Natural killer cell treated with Interleukin-12 subunit alpha and Interleukin-12 subunit beta and Interleukin-15 and Interleukin-18, amount 100 ng/mL, for 72 hours (primary cell): ENCODE measurements at places on chromosomes 4 and X. TPM values are rescaled to one million over a fixed set of nuclear protein-coding genes. Genes with fewer than 3 reads are reported as not detected.

Gene SRPX2
- total RNA-seq = not detected

GRCh38 chr4:76125816-76126215, 22.4 kb downstream of the NUP54 start:
- H3K27me3 ChIP-seq = no peaks in the 10 kb centered on the region
- no peak overlapping the region for H3K4me3 ChIP-seq
- peaks cover 33% of the 10 kb centered on the region for H3K36me3 ChIP-seq
- H3K27ac ChIP-seq = no peak overlapping the region
- no peak for DNase-seq
- H3K4me1 ChIP-seq = peaks cover 3% of the 10 kb centered on the region

GRCh38 chr4:54659749-54660535, 2.2 kb downstream of the KIT start:
- H3K27ac ChIP-seq = no peak overlapping the region
- no peak for DNase-seq
- no peaks in the 10 kb centered on the region for H3K36me3 ChIP-seq
- peaks cover 13% of the 10 kb centered on the region for H3K4me1 ChIP-seq

- no peaks in the 10 kb centered on the region for H3K4me1 ChIP-seq
- DNase-seq = no peak
- no peak overlapping the region for H3K4me3 ChIP-seq
- no peaks in the 10 kb centered on the region for H3K36me3 ChIP-seq
These were observed 96.4 kb upstream of the TTC29 start for GRCh38 chr4:147042046-147042445.

- no peaks in the 10 kb centered on the region for H3K36me3 ChIP-seq
- no peaks in the 10 kb centered on the region for H3K4me1 ChIP-seq
- H3K4me3 ChIP-seq = no peak overlapping the region
- DNase-seq = no peak
These were observed 116.7 kb downstream of the TMA16 start for GRCh38 chr4:163611182-163611581.

- no peak overlapping the region for H3K27ac ChIP-seq
- no peaks in the 10 kb centered on the region for H3K4me1 ChIP-seq
- no peak overlapping the region for H3K4me3 ChIP-seq
- DNase-seq = no peak
- peaks cover 3% of the 10 kb centered on the region for H3K27me3 ChIP-seq
- H3K36me3 ChIP-seq = no peaks in the 10 kb centered on the region
These were observed 56.7 kb downstream of the FAM114A1 start for GRCh38 chr4:38924353-38924752.

GRCh38 chrX:43267652-43268051, 388.4 kb upstream of the MAOA start:
- no peak overlapping the region for H3K4me3 ChIP-seq
- no peak for DNase-seq
- H3K27me3 ChIP-seq = no peaks in the 10 kb centered on the region
- no peak overlapping the region for H3K27ac ChIP-seq
- no peaks in the 10 kb centered on the region for H3K4me1 ChIP-seq
- H3K36me3 ChIP-seq = peaks cover 5% of the 10 kb centered on the region

- no peak overlapping the region for H3K27ac ChIP-seq
- peaks cover 8% of the 10 kb centered on the region for H3K4me1 ChIP-seq
- H3K27me3 ChIP-seq = no peaks in the 10 kb centered on the region
These were observed 28.6 kb upstream of the KIAA0232 start for GRCh38 chr4:6753891-6754290.

DNA sequence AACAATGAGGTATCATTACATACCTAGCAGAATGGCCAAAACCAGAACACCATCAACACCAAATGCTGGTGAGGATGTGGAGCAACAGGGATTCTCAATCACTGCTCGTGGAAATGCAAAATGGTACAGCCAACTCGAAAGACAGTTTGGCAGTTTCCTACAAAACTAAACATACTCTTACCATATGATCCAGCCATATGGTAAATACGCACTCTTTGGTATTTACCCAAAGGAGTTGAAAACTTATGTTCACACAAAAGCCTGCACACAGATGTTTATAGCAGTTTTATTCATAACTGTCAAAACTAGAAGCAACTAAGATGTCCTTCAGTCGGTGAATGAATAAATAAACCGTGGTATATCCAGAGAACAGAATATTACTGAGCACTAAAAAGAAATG, 7.8 kb downstream of the CASP3 start:
- H3K4me3 ChIP-seq = peak overlapping the region; percentile 56
- H3K36me3 ChIP-seq = peaks cover 25% of the 10 kb centered on the region
- peaks cover 56% of the 10 kb centered on the region for H3K4me1 ChIP-seq

Gene MAGEA4
- total RNA-seq = not detected

Gene WNK3
- 0.26 TPM for total RNA-seq

GRCh38 chrX:2874222-2875135, 45.7 kb downstream of the GYG2 start:
- peaks cover 15% of the 10 kb centered on the region for H3K27me3 ChIP-seq
- no peak overlapping the region for H3K27ac ChIP-seq
- no peak for DNase-seq
- no peaks in the 10 kb centered on the region for H3K4me1 ChIP-seq

Gene EREG
- not detected for total RNA-seq

Gene RAB33A
- total RNA-seq = 44.2 TPM

Gene TEX13D
- total RNA-seq = 1.6 TPM

DNA sequence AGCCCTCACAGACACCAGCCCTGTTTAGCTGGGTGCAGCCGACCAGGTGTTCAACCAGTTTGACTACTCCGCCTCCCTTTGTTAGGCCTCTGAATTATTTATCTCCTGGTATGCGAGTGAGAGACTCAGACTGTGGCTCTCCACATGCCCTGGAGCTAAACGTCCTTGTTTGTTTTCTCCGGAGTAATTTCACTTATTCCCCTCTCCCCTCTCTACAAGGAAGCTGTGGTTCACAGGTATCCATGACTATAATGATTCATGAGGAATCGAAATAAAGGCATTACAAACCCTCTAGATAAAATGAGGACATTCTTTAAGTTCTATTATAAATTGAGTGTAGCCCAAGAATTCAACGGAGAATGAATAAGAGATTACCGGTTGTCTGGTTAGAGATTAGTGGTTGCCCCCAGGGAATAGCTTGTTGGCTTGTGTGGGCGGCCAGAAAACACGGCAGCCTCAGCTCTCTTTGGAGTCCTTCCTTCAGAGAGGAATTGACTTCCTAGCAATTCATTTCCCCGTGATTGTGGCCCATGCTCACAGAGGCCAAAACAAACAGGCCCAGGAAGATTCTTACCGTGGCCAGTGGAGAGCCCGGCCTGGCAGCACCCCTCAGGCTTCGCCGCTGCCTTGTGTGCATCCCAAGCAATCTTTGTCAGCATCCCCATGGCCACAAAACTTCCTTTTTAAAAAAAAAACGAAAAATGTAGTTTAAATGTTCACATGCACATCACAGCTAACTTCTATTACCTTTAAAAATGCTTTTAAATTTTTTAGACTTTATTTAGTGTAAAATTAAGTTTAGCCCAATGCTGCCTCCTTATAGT, 60.2 kb upstream of the CBR4 start:
- H3K36me3 ChIP-seq = no peaks in the 10 kb centered on the region
- no peak overlapping the region for H3K4me3 ChIP-seq
- no peaks in the 10 kb centered on the region for H3K27me3 ChIP-seq
- peaks cover 7% of the 10 kb centered on the region for H3K4me1 ChIP-seq
- DNase-seq = no peak

GRCh38 chr4:20418861-20419451, 167.3 kb downstream of the SLIT2 start:
- H3K4me1 ChIP-seq = peaks cover 4% of the 10 kb centered on the region
- H3K36me3 ChIP-seq = no peaks in the 10 kb centered on the region
- H3K4me3 ChIP-seq = peak overlapping the region; percentile 34

GRCh38 chrX:132472397-132472796, 16.4 kb downstream of the MBNL3 start:
- H3K4me1 ChIP-seq = peaks cover 12% of the 10 kb centered on the region
- H3K27me3 ChIP-seq = peaks cover 11% of the 10 kb centered on the region
- H3K36me3 ChIP-seq = no peaks in the 10 kb centered on the region
- H3K27ac ChIP-seq = no peak overlapping the region

DNA sequence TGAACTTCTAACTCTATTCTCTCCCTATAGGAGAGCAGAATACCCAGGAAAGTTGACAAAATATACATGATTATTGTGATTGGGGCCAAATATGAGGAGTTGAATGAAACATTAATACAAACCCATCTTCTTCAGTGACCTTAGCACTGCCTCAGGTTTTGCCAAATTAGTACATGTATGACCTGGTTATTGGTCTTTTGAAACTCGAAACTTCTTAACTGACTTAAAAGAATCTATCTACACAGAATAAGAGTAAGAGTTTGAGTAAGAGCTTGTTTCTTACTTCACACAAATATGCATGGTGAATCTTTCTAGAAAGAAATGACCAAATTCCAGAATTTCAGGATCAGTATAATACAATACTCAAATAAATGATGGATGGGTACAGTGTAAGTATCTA, 213.0 kb upstream of the GK2 start:
- DNase-seq = no peak
- no peaks in the 10 kb centered on the region for H3K27me3 ChIP-seq
- no peaks in the 10 kb centered on the region for H3K36me3 ChIP-seq

Gene USP17L29
- not detected for total RNA-seq

GRCh38 chr4:98232202-98232601, 29.0 kb upstream of the RAP1GDS1 start:
- H3K4me3 ChIP-seq = no peak overlapping the region
- H3K4me1 ChIP-seq = peaks cover 4% of the 10 kb centered on the region
- H3K27ac ChIP-seq = no peak overlapping the region
- no peaks in the 10 kb centered on the region for H3K27me3 ChIP-seq
- no peaks in the 10 kb centered on the region for H3K36me3 ChIP-seq
- no peak for DNase-seq

- H3K4me1 ChIP-seq = peaks cover 3% of the 10 kb centered on the region
- H3K27me3 ChIP-seq = no peaks in the 10 kb centered on the region
- H3K36me3 ChIP-seq = no peaks in the 10 kb centered on the region
- no peak for DNase-seq
These were observed 230.8 kb downstream of the CPE start for GRCh38 chr4:165609653-165610052.

DNA sequence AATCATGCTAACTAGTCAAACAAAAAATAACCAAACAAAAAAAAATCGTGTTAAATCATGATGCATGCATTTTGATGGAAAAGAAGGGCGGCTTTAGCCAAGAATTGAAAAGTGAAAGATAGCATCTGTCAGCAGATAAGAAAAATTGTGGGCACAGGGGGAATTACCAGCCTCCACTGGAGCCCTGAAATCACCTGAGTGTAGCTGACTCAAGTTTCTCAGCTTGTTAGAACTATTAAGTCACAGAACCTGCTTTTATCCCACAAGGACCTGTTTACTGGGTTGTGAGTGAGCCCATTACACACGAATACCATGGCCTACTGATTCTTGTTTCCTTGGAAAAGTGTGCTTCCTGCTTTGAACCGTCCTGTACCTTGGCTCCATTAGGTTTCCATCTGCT, 85.2 kb downstream of the COX18 start:
- no peak for DNase-seq
- no peak overlapping the region for H3K27ac ChIP-seq
- peaks cover 3% of the 10 kb centered on the region for H3K27me3 ChIP-seq
- H3K36me3 ChIP-seq = no peaks in the 10 kb centered on the region
- no peaks in the 10 kb centered on the region for H3K4me1 ChIP-seq

Gene NEXMIF
- not detected for total RNA-seq

Gene HSFX2
- total RNA-seq = not detected

- no peak for DNase-seq
- no peak overlapping the region for H3K4me3 ChIP-seq
- no peaks in the 10 kb centered on the region for H3K36me3 ChIP-seq
These were observed 92.7 kb downstream of the AFF2 start for GRCh38 chrX:148593146-148593545.
